ENCODE measurements at places on chromosomes 6 and 20.

GRCh38 chr20:62418709-62419487 lies 8.4 kb downstream of the RBBP8NL start:
- DNase-seq, result peak; percentile 52

GRCh38 chr6:110353457-110354001 lies 4.6 kb downstream of the METTL24 start:
- DNase-seq, result no peak

DNA sequence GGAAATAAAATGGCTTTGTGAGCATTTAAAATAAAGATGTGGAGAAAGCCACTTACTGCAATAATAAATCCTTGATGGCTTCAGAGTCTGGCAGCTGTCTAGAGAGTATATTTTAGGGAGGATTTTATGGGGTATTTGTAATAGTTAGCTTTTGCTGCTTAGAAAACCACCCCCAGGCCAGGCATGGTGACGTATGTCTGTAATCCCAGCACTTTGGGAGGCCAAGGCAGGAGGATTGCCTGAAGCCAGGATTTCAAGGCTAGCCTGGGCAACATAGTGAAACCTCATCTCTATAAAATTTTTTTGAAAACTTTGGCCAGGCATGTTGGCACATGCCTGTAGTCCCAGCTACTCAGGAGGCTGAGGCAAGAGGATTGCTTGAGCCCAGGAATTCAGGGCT lies 63.8 kb downstream of the ISM1 start:
- DNase-seq, result no peak

GRCh38 chr6:32047855-32048766 lies 9.9 kb downstream of the CYP21A2 start:
- DNase-seq, result peak; percentile 73

- no peak for DNase-seq
Measured at GRCh38 chr6:78629154-78629721, 238.1 kb upstream of the IRAK1BP1 start.

- DNase-seq, result no peak
Measured at GRCh38 chr20:4101271-4101670, 85.9 kb upstream of the RNF24 start.

DNA sequence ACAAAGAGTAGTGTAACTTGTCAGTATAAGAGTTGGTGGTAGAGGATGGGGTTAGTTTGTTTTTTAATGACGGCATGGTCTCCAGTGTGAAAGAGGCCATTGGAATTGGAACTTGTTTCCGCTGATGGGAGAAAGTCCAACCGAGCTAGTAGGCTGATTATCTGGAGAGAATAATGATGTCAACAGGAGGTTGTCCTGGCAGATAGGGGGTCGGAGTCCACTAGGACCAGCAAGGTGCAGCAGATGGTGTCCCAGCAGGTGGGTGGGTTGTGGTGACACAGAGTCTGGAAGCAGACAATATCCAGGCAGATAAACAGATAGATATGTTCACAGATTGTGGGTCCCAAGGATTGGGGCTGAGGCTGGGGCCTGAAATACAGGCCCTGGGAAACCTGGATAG lies 35.1 kb downstream of the PKIB start:
- DNase-seq, result no peak

DNA sequence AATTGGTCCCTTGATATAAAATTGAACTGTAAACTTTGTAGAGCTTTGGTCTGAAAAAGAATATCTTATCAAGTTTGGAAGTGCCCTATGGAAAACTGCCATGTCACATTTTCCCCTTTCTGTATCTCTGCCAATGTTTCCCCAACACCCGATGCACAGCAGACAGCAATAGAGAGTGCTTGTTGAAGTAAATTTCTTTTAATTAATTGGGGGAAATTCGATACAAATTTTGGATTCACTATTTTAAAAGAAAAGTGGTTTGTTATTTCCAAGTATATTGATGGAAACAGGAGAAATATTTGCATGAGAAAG lies 208.1 kb downstream of the OGFRL1 start:
- no peak for DNase-seq

DNA sequence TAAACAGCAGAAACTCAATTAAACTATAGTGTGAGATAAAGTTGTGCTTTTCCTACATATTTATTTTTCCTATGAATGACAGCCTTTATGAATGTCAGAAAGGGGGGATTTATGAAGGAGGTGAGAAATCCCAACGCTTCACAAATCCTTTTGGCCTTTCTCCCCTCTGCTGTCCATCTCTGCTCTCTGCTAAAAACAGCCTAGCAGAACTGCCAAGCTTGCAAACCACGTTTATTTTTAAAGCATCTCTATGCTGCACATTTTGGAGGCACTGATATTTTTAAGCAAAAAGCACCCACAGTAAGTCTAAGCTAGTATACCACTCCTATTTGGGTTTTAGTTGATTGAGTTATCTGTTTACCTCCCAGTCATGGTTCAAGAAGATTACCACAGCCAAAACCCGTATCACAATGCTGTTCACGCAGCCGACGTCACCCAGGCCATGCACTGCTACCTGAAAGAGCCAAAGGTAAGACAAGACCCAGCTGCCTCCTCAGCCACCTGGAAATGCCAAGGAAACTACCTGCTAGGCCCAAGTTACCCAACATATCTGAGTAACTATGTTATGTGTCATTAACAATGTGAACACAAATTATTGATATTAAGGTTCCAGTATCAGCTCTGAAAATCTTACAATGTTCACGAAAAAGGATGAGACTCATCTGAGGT lies 96.3 kb downstream of the MTFR2 start:
- no peak for DNase-seq

DNA sequence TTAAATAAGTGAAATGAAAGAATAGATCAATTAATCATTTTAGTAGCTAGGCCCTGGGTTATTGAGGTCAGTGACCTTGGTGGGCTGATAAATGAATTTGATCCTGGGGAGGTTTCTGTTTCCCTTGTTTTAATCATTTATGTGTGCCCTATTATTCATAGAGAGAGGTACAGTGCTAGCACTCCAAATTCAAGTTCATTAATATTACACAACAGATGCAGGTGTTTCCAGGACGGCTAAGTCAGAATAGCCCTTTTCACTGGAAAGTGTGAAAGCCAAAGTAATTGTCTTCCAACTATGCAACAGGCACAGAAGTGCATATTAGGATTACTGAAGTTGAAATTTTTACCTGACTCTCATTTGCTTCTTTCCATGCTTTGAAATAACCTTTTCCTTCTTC lies 61.7 kb upstream of the SGK1 start:
- DNase-seq, result no peak

GRCh38 chr20:56974499-56975250 lies 291.8 kb downstream of the BMP7 start:
- DNase-seq, result peak; percentile 61

DNA sequence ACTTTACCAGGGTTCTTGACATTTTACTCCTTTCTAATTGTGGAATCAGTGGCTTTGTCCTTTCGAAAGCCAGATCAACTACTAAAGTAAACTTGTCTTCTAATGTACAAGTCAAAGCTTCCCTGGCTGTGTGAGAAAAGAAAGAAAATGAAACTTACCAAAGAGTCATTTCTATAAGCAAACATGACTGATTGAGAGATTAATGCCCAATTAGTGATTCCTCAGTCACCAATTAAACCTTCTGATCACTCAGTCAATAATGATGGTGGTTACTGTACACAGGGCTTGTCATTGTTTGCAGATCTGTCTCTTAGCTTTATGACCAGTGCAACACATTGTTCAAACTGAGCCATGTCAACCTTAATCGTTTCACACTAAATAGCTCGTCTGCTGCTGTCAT lies 1168.4 kb upstream of the CITED2 start:
- DNase-seq, result no peak

- DNase-seq, result no peak
Measured at GRCh38 chr6:168018664-168019063, 21.2 kb downstream of the KIF25 start.

GRCh38 chr20:64156886-64157875 lies 7.1 kb upstream of the MYT1 start:
- DNase-seq, result no peak

- DNase-seq, result peak; percentile 69
Measured at GRCh38 chr20:35344354-35344837, 52.2 kb upstream of the FAM83C start.

- no peak for DNase-seq
Measured at GRCh38 chr6:13431059-13431656, 56.2 kb downstream of the GFOD1 start.

DNA sequence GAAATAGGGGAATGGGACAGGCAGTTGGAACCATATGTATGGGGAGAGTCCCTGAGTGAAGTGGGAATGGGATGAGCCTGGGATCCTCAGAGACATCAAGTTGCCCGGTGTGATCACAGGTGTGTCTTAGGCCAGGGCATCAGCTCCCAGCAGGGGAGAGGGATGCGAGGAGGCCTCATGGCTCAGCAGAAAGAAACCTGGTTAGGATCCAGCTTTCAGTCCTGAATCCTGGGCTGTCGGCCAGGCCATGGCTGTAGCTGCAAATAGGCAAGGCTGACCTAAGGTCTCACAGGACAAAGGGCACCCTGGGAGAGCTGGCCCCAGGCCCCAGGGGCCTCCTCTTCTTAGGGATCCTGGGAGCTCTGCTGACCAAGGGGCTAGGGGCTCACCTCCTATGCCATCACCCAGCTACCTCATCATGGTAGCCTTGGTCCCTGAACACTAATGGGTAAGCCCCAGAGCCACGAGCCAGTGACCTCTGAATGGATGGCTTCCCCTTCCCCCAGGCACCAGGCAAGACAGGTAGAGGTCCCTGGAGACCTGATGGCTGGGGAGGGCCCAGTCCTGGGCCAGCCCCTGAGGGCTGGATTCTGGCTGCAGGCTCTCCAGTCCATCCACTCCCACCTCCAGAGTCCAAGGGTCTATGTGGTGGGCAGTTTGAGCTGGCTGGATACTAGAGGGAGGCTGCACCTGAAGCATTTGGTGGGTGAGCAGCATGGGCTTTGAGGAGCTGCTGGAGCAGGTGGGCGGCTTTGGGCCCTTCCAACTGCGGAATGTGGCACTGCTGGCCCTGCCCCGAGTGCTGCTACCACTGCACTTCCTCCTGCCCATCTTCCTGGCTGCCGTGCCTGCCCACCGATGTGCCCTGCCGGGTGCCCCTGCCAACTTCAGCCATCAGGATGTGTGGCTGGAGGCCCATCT lies at the start of gene SLC22A7:
SLC22A7 (plus strand) TSS at position 617 of the 921 bp plus-strand sequence; CDS start at position 716, 99 bp downstream.
- no peak for DNase-seq

DNA sequence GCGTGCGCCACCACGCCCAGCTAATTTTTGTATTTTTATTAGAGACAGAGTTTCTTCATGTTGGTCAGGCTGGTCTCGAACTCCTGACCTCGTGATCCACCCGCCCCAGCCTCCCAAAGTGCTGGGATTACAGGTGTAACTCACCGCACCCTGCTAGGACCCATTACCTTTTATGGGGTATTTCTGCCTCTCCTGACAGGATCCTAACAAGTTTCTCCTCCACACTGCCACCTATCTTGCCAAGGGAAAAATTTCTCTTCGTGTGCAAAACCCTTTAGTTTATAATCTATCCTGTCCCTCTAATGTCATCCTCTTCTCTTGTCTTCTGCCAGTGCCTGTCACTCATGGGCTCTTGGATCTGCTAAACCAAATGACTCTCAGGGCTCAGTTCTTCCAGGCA lies 1.9 kb downstream of the STMND1 start:
- DNase-seq, result peak; percentile 8

DNA sequence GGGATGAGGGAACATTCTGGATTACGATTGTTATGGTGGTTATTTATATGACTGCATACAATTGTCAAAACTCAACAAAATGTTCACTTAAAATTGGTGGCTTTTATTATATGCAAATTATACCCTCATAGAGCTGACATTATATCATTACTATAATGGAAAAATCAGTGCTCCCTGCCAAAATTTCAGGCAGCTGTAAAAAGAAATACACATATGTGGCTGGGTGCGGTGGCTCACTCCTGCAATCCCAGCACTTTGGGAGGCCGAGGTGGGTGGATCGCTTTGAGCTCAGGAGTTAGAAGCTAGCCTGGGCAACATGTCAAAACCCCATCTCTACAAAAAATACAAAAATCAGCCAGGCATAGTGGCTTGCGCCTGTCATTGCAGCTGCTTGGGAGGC lies 75.8 kb upstream of the SULF2 start:
- no peak for DNase-seq

GRCh38 chr20:43653966-43654365 lies 12.9 kb upstream of the MYBL2 start:
- no peak for DNase-seq
